NCI-H526 (cell line): ENCODE measurements at places on chromosomes 7 and 10.

- no peak for DNase-seq
Measured at GRCh38 chr7:90413185-90413528, 9.9 kb downstream of the CLDN12 start.

DNA sequence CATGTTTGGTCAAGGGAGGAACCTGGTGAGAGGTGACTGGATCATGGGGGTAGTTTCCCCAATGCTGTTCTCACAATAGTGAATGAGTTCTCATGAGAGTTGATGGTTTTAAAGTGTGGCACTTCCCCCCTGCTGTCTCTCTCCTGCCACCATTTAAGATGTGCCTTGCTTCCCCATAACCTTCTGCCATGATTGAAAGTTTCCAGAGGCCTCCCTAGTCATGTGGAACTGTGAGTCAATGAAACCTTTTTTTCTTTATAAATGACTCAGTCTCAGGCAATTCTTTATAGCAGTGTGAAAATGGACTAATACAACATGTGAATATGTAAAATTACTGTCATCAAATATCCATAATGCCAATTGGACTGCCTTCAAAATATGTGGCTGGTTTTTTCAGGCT is 165.5 kb upstream of the TARP start:
- DNase-seq, result no peak

GRCh38 chr7:38561166-38561565 is 70.0 kb downstream of the AMPH start:
- no peak for DNase-seq

DNA sequence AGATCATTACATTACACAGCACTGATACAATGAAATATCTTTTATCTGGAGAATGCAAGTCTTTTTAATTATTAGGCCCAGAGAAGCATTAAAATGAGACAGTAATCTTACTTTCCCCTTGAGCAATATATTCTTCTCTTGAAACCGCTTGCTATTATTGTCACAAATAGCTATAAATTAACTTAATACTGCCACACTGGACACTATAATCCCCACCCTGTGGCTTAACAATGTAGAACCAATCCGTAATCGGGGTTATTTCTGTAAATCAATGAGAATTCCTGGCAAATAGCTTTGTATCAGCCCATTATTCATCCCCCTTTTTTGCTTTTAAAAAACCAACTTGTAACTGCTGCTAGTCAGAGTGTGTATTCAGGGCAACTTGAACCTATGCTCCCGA is 366.2 kb upstream of the VWC2 start:
- DNase-seq, result no peak

DNA sequence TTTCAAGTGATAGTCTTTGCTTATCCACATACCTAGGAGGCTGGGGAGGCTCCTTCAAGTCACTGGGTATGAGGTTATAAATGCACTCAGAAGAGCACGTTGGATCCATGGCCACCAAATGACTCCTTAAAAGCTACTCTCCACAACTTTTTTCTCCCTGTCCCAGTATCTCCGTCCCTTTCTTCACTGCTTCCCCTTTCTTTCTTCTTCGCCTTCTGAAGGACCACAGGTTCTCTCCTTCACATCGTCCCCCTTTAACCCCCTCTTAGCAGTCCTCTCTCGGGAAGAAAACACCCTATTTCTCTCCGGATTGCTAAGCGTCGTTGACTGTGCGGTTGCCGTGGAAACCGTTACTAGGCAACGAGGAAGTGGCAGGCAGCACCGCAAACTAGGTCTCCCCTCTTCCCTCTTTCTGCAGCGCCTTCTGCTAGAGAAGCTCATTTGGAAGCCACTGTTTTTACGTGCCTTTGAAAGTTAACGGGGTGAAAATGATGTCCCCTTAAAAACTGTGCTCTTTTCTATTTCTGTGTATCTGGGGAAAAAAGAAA is at the start of gene ENKUR:
ENKUR (minus strand) TSS at position 331 of the 548 bp plus-strand sequence; CDS start at position 109, 222 bp downstream.
- DNase-seq, result peak; percentile 86

- no peak for DNase-seq
Measured at GRCh38 chr10:117830205-117830604, 216.5 kb downstream of the RAB11FIP2 start.

DNA sequence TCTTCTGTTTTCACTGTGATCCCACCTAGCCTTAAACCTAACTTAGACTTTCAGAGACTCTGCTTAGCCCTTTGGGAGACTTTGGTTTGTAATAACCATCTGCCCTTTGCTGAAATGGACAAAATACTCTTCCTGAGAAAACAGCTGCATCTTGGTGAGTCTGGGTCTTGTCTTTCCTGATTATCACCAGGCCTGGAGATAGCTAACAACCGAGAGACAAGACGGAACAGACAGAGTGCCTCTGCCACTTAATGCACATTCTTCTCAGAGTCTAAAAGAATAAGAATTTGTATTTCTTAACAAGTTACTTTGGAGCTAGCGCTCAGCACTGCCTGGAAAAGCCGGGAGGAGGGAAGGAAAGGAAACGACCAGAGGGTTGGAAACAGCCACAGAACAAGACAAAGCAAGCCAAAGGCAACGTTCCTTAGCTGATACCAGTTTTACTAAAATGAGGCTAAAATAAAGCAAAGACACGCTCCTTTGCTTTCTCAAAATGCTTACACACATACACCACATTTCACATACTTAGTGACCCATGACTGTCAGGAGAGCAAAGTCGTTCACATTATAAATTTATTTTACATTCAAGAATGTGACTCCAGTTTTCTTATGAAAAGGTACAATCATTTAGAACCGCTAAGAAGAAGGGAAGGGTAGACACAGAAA is 70.3 kb upstream of the DGKI start:
- DNase-seq, result no peak

GRCh38 chr10:59375990-59376389 is 13.6 kb upstream of the FAM13C start:
- no peak for DNase-seq

GRCh38 chr7:67311901-67312300 is 315.3 kb downstream of the TYW1 start:
- no peak for DNase-seq

- no peak for DNase-seq
Measured at GRCh38 chr10:96606946-96607345, 20.1 kb upstream of the TM9SF3 start.

DNA sequence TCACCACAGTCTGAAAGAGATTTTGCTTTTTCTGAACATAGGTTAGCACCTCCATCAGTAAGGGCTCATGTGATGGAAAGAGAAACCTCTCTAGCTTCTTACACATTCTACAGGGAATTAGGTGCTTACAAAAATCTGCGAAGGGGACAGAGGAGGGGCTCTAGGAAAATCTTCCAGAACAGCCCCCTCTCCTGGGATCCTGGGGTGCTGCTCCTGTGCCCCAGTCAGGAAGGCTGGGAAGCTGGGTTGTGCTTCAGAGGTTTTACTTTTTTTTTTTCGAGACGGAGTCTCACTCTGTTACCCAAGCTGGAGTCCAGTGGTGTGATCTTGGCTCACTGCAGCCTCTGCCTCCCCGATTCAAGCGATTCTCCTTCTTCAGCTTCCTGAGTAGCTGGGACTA is 7.5 kb upstream of the FAM171A1 start:
- DNase-seq, result no peak

DNA sequence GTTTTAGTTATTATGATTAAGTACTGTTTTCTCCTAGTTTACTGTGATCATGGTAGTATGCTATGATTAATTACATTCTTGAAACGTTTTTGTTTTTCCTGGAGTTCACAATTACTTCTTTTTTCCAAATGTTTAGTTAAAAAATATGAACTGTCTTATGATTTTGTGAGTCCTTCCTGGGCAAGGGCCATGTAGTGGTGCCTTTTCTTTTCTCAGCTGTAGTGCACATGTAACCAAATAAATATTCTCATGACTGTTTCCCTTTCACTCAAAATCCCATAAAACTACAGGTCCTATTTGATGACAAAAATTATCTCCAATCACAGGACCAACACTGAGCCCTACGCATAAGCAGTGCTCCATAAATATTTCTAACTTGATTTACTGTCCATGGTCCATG is 118.9 kb upstream of the EGR2 start:
- DNase-seq, result no peak

GRCh38 chr7:29115753-29116152 is 30.6 kb downstream of the CPVL start:
- no peak for DNase-seq

DNA sequence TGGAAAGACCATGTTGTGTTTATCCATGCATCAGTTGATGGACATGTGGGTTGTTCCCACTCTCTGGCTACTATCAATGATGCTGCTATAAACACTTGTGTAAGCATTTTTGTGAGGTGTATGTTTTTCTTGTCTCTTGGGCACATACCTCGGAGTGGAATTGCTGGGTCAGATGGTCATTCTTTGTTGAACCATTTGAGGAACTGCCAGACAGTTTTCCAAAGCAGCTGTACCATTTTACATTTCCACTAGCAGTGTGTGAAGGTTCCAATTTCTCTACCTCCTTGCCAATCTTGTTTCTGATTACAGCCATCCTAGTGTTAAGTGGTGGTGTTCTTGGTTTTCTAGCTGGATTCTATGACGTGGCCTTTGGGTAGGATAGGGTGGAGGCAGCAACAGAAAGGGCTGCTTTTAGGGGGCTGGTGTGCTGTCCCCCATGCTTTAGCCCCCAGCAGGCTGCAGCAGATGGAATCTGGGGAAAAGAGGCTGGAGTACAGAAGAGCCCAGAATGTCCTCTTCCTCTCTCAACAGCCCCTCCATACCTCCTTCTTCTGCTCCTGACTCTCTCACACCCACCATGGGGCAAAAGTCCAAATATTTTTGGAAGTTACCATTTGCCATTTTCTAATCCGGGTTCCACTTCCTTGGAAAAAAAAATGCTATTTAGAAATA is 352.7 kb downstream of the FRMD4A start:
- no peak for DNase-seq

DNA sequence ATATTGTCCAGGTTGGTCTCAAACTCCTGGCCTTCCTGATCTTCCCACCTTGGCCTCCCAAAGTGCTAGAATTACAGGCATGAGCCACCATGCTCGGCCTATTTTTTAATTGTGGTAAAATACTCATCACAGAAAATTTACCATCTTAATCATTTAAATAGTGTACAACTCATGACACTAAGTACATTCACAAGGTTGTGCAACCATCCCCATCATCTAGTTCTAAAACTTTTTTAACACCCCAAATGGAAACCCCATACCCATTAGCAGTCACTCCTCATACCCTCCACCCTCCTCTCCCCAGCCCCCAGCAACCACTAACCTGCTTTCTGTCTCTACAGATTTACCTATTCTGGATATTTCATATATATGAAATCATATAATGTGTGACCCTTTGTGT is 90.3 kb downstream of the DOCK4 start:
- DNase-seq, result no peak

- no peak for DNase-seq
Measured at GRCh38 chr7:111734954-111735660, 172.8 kb upstream of the IMMP2L start.

GRCh38 chr10:17616403-17617030 is 657 bp downstream of the HACD1 start:
- peak; percentile 67 for DNase-seq

DNA sequence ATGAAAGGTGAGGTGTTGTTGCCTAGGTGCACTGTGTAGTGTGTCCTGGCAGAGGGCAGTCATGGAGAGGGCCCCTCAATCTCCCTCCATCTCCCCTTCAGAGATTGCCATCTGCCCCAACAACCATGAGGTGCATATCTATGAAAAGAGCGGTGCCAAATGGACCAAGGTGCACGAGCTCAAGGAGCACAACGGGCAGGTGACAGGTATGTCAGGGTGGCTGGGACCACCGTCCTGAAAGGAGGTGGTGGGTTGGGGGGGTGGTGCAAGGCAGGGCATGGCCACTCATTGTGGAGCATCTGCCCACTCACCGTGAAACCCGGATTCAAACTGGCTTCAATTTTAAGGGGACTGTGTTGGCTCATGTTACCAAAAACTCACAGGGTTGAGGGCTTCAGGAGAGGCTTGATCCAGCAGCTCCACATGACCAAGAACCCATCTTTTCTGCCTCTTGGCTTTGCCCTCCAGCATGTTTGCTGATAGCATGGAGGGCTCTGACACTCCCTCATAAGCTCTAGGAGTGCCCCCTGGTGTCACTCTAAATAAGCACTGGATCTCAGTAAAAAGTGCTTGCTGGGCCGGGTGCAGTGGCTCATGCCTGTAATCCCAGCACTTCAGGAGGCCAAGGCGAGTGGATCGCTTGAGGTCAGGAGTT is 12.2 kb downstream of the ARPC1B start:
- peak; percentile 38 for DNase-seq
